ENCODE measurements at places on chromosomes 2 and 18.

DNA sequence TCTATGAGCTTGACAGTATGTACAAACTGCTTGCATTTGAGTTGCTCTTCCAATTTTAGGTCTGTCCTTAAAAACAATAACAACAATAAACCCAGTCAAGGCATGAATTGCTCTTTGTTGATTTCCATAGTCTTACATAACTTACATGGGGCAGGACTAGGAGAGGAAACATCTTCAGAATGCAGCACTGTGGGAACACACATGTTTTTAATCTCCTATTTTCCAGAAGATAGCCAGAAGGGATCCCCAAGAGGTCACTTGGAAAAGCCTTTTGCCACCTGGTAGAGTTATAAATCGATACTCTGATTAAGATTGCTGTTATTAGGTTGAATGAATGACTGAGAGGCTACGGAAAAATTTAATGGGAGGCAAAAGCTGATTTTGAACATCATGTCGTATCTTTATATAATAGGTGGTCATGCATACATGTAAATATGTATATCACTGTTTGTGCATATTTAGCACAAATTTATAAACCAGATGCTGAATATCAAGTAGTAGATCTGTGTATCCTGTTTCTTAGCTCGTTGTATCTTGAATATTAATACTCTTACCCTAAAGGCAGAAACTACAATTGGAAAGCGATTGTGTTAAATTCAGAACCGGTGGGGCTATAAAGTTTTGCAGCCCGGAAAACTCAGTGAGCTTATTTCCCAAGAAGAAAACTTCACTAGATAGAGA, 479.4 kb upstream of the TCF4 start:
- DNase-seq = peak; percentile 56

DNA sequence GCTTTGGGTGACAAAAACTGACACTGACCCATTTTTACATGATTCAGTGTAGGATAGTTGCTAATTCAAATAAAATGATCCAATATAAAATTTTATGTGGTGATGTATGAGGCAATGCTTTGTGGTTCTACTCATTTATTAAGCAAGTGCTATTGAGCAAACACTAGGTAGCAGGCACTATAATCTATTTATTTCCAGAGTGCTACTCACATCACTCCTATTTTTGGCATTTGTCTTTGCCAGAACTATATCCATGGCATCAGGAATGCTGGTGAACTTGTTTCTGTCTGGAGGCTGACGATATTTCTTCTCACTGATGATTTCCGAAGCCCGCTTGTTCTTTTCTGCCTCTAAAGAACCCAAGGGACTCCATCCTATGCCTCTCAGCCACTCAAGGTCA, 84.3 kb downstream of the NEB start:
- DNase-seq = no peak

DNA sequence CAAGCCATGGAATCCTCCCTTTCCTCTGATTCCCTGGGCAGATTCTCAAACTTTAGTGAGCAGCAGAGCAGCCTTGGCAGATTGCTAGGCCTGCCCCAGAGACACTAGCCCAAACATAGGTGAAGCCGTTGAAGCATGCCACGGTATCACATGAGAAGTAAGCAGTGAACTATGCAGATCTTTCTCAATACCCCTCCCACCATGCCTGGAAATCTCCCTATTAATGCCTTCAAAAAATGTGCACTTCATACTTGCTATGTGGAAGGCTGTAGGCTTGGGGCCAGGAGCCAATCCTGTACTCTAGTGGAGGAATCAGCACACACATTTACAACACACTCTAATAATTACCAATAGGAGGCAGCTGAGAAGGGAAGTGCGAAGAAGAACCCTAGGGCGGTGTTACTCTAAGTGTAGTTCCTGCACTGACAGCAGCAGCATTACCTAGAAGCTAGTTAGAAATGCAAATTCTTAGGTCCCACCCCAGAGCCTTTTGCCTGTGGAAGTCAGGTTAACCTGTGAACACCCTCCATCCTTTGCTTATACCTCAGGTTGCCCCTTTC, 305.1 kb upstream of the SPRED2 start:
- DNase-seq = no peak

DNA sequence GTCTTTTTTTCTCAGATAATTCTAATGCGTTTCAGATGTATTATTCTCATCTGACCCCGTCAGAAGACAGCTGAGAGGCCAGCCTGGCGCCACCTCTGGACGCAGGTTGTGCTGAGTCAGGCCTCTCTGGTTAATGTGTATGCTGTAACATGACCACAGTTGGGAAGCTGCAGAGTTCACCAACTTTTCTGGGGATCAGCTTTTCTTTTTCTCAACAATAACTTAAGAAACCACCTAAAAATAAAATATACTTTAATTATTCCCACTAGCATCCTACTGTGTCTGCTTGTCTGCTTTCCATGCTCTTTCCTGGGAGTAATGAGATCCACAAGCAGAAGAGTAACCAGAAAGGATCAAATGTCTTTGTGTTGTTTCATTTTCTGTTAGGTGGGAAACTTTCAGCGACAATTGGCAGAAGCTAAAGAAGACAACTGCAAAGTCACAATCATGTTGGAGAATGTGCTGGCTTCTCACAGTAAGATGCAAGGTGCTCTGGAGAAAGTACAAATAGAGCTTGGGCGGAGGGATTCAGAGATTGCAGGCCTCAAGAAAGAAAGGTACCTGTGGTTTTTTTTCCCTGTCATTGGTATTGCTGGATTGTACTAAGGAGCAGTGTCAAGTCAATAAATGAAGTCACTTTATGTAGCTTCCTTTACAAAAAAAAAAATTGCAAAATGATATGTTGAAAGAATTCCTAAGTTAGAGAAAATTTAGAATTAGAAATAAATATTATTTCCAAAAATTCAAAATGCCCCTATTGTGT, 79.8 kb downstream of the CCDC150 start:
- peak; percentile 59 for DNase-seq

GRCh38 chr2:73112026-73112912, 479 bp downstream of the RAB11FIP5 start:
- peak; percentile 41 for DNase-seq

- no peak for DNase-seq
Observed at GRCh38 chr2:128271911-128272600, 46.6 kb downstream of the HS6ST1 start.

DNA sequence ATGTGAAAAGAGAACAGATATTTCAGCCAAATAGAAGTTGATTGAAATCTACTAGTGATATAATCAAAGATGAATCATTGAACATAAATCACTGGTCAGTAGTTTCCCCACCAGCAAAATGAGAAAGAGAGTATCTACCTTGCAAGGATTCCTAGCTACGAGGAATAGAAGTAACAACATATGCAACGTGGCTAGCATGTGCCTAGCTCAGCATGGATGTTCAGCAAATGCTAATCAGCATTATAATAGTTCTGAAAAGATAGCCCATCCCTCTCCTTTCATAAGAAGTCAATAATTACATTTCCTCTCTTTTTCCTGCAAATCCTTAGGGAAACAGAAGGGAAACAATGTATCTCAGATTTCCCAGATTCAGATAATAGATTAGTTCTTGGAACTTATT, 417.2 kb downstream of the SATB2 start:
- DNase-seq = no peak

DNA sequence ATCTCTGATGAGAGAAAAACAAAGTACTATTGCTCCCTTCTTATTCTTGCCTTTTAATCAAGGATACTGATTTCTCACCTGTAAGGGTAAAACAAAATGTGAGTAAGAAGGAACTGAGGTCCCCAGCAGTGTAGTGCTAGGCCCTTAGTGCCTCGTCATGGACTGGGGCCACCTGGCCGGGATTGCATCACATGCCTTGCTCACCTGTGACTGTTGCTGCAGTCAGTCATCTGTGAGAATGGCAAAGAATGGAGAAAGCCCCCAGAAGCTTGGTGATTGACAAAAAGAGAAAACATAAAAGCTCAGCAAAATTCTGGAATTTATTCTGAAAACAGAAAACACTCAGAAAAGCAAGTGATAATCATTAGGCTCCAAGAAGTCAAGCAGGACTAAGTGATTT, 63.4 kb downstream of the SPATS2L start:
- no peak for DNase-seq

DNA sequence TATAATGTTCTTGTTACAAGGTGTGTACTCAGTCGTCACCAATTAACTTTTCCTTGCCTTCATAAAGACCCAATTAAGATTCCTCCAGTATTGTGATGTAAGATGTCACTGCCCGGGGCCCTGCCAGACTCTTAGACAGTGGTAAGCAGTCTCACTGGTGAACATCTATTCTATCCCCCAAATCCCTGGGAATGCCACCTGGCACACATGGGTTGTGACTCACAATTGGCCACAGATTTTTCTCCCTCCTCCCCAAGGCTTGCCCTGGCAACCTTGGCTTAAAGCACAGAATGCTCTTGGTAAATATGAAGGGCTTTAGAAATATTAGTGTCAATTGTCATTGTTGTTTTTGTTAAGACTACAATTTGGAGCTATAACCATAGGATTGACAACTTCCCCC, 287.9 kb downstream of the ETAA1 start:
- DNase-seq = no peak

GRCh38 chr2:118925981-118926380, 16.0 kb upstream of the MARCO start:
- DNase-seq = no peak

- DNase-seq = no peak
Observed at GRCh38 chr2:53569957-53570727, 197.5 kb upstream of the CHAC2 start.

GRCh38 chr18:23143016-23143814, 7.9 kb downstream of the CABLES1 start:
- no peak for DNase-seq

DNA sequence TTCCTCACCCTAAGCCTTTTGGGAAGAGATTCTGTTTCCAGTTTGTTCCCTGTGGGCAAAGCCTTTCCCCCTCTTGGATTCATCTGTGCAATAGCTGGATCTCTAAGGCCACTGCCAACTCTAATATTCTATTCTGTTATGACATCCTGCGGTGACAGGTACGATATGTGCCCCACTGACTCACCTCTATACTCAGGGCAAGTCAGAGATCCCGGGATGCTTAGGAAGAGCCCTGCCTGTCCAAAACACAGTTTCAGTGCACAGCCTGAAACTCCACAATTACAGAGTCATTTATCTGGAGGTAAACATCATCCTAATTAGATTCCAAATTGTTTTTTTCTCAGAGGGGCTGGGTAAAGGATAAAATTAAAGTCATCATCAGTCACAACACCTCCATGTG, 190.2 kb downstream of the TFCP2L1 start:
- DNase-seq = no peak

DNA sequence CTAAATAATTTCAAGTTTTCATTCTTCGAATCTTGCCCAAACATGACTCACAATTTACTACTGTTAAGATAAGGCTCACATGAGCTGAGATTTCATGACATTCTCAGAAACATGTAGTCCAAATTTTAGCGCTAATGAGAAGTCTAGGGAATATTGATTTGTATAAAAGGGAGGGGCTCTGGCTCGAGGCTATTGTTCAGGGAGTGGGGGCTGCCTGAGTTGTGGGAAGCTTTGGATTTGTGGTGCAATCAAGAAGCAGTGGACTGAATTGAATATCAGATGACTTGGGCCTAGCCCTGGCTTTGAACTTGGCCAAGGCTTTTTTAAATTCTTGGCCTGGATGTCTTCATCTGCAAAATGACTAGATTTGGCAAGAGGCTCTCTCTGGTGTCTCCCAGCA, 674.9 kb upstream of the FANCL start:
- DNase-seq = no peak

DNA sequence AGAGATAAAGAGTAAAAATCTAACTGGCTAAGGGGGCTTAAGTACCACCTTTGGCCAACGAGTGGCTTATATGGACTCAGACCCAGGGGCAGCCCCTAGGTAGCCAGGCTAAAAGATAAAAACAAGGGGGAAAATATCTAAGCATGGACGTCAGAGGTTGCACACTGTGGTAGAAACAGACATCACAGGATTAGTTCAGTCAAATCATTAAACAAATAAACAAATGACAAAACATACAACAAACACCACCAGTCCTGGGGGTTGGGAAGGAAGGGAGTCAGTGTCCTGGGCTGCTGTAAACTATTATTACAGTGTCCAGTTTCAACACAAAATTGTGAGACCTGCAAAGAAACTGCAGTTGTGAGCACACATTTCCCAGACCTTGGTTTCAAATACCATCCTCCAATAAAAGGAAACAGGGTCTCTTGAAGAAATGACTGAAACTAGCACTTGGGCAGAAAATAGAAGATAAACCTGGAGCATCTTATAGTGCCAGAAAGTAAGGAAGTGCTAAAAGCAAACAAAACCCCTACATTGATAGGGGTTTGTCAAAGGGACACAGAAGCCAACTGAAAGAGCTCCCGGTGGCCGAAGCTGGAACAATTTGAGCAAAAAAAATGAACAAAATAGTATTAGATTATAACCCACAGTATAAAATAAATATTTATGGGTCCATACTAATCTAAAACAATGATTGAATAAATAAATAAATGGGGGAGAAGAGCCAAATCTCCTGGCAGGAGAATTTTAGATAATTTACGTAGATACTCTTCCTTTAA, 154.8 kb upstream of the KLF7 start:
- no peak for DNase-seq

Data from fibroblast of skin of scalp (primary cell).